ENCODE measurements at places on chromosomes 2 and 18. TPM values are rescaled to one million over a fixed set of nuclear protein-coding genes. Genes with fewer than 3 reads are reported as not detected.

DNA sequence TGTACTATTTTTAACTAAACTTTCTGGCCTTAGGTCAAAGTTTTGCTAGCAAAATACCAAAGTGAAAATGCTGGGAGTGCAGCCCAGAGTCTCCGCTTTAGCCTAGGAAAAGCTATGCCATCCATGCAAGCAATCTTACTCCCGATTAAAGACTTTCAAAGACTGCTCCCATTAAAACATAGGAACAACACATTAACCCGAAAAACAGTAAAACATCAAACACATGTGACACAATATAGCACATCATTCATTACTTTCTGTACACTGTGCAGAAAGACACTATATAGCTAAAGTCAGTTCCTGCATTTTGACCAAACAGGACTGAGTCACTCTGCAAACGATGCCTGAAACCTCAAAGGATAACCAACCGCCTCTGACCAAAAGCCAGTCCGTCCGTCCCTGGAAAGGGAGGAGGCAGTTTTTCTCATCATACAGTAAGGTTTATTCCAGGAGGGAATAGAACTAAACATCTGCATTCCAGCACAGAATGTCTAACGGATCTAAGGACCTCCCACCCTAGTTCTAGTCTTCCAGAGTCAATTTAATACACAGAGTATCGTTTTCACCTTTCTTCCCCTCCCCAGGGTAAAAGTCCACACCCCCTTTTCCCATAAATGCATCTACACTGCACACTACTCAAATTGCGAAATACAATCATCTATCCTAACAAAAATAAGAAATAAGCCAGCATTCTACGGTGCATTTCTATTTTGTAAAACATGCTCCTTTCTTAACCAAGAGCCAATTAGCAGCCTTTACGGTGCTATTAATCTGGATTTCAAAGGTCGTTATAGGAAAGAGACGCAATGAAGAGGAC is 1.7 kb downstream of the ROCK2 start:
- DNase-seq: peak; percentile 56

DNA sequence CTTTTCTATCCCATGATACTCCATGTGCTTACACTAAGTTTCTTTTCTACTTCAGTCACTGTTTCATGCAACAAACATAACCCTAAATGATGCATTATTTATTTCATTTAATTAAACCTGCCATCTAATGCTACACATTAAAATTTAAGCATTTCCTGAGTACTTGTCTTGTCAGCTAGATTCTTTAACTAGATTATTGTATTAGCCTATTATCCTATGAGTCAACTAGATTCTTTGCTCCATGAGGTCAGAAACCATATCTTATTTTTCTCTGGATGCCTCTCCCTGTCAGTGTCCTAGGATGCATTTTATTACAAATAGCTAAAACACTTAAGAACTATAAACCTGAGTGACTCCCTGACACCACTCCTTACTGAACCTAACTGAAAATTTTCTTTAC is 652.4 kb downstream of the SLC4A3 start:
- DNase-seq: no peak

GRCh38 chr2:100744589-100744988 is 75.3 kb upstream of the NPAS2 start:
- DNase-seq: no peak

- no peak for DNase-seq
These were observed 78.8 kb downstream of the MYL12B start for GRCh38 chr18:3340682-3341097.

GRCh38 chr18:11760498-11761167 is 71.6 kb downstream of the GNAL start:
- DNase-seq: no peak

- DNase-seq: no peak
These were observed 115.2 kb downstream of the DIS3L2 start for GRCh38 chr2:232076736-232077135.

GRCh38 chr18:11149441-11150270 is at the start of gene PIEZO2:
Gene PIEZO2, minus strand, starts transcription at chr18:11149569. Its CDS starts 981 bp downstream, at chr18:11148588.
- DNase-seq: peak; percentile 14

GRCh38 chr2:145563741-145564615 is 1044.1 kb upstream of the ZEB2 start:
- no peak for DNase-seq

DNA sequence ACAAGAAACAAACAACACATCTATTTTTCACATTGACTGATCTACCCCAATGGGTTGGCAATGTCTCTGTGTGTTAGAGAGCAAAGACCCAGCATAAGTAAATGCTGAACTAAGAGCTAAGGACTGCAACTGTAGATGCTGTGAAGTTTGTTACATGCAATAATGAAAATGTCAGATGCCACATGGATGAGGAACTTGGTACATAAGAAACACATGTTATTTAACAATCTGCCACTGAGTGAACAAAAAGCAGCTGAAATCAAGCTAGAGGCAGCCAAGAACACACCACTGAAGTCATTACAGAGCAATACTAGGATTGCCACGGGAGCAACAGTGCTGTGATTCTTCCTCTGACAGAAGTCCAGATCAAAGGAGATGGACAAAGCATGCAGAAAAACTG is 389.4 kb downstream of the CDH2 start:
- DNase-seq: no peak

GRCh38 chr2:7971841-7972240 is 710.0 kb upstream of the ID2 start:
- no peak for DNase-seq

DNA sequence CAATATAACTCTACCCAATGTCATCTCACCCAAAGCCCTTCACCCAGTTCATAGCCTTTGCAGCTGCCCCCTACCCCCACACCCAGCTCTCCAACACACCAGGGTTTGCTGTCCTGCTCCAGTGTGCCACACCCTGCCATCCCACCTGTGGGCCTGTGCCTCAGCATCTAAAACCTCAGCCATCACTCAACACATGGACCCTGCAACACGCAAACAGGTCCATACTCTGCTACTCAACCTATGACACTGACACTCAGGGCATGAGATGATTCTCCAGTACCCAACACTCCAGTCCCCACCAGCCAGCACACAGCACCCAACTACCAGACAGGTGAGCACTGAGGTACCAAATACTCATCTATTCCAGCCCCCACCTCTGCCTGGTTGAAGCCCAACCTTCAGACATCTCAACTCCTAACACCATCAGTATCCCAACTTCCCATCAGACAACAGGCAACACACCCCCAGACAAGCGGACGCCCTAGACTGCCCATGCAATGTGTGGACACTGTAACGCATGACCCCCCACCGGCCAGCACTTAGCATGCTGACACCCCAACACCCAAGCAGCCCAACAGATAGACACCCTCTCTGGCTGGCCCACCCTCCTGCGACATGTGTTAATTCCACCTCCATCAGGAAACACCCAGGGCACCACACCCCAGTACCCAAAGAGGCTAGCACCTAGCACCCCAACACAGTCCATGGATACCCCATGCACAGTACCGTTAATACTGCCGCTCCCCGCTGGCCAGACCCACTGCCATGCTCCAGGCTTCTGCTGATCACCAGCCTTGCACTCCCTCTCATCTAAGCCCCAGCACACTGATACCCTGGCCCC is 25.0 kb downstream of the ZAP70 start:
- DNase-seq: no peak

DNA sequence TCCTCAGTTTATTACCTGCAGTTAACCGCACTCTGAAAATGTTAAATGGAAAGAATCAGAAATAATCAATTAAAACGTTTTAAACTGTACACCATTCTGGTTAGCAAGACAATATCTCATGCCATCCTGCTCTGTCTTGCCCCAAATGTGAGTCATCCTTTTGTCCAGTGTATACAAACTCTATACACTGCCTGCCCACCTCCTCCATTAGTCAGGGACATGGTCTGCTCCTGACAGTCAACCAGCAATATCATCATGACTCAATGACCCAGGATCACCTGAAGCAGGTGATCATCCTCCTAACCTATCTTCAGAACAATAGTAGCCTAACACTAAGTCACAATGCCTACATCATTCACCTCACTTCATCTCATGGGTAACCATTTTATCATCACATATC is 214.7 kb downstream of the KCNH7 start:
- DNase-seq: no peak

GRCh38 chr2:32783469-32783868 is 155.6 kb downstream of the TTC27 start:
- no peak for DNase-seq

DNA sequence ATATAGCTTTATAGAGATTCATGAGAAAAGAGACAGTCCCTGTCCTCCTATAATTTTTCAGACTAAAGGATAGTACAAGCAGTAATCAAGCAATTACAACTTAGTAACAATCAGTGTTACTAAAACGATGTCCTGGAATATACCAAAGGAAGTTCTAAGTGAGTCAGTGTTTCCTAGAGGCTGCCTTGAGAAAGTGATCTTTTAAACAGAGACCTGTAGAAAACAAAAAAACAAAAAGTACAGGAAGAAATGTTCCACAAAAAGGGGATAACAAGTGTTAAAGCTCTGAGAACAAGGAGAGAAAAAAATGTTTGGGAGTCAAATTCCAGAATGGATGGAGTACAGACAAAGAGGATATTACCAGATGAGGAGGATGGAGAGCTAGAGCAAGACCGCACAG is 556.4 kb downstream of the ERBB4 start:
- no peak for DNase-seq

- peak; percentile 10 for DNase-seq
These were observed 515.8 kb downstream of the GALR1 start for GRCh38 chr18:77765468-77765867.

DNA sequence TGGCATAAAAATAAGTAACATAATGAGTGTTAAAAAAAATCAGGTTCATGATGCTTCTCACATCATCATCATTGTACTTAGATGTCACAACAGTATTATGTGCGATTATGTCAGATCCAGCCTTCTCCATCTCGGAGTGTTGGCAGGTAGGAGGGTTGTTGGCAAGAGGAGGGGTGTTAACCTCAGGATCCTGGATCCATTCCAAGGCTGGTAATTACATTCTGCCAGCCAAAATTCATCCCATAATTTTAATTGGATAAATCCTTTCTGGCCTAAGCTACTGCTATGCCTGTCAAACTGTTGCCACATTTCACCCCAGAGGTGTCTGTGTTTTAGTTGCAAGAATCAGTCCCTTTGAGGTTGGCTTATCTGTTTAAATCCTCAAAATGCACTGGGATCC is 891 bp upstream of the FTCDNL1 start:
- DNase-seq: no peak

DNA sequence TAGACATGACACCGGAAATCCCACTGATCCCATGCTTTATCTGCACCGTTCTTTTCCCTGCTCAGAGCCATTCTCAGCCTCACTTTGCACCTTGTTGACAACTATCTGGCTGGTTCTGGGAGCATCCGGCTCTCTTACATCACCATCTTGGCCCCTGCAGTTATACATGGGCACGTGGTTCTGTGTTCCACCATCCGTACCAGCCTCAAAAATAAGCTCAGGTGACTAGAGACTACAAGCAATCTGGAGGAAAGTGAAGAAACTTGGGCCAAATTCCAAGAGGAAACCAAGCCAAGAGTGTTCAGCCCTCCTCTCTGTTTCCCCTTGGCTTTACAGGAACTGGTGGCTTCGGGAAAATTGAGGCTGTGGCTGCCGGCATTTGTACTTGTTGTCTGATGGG is 244.6 kb upstream of the ACVR2A start:
- no peak for DNase-seq

GRCh38 chr18:44039216-44039615 is 641.5 kb upstream of the SETBP1 start:
- no peak for DNase-seq

DNA sequence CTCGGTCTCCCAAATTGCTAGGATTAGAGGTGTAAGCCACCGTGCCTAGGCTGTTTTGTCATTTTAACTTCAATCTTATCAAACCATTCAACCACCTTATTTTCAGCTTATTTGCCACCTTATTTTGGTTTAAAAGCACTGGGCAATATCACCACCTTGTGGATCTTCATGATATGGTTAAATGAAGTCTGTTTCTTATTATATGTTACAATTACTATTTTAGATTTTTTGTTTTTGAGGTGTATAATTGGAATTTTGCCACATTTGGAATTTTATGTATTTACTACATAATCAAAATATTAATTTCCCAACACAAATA is 43.8 kb upstream of the SCN9A start:
- DNase-seq: peak; percentile 58

Gene FAM136A
- 119 TPM for polyA plus RNA-seq

Gene CRYGA
- polyA plus RNA-seq: not detected

Gene ZNG1B
- polyA plus RNA-seq: 48.3 TPM

Gene FIGN
- polyA plus RNA-seq: 1.9 TPM

Gene POMC
- polyA plus RNA-seq: not detected
